ENCODE measurements at places on chromosomes 5 and 9.

DNA sequence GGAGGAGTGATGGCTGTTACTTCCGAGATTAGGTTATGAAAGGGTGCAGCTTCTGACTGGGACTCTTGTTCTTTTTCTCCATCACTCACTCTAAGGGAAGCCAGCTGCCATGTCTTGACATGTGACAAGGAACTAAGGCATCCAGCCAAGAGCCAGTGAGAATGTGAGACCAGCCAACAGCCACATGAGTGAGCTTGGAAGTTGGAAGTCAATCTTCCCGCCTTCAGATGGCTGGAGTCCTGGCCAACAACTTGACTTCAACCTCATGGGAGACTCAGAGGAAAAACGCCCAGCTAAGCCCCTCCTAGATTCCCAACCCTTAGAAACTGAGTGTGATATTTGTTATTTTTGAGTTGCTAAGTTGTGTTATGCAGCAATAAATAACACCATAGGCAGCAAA is 201.1 kb downstream of the SNX18 start:
- DNase-seq = no peak

DNA sequence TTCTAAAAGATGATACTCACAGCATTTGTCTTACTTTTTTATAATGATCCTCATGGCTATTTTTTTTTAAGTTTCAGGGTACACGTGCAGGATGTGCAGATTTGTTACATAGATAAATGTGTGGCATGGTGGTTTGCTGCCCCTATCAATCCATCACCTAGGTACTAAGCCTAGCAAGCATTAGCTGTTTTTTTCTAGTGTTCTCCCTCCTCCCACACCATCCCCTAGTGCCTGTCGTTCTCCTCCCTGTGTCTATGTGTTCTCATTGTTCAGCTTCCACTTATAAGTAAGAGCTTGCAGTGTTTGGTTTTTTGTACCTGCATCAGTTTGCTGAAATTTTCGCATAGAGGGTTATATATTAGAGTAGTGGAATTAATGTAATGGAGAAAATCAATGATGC is 189.1 kb upstream of the CDH12 start:
- DNase-seq = no peak

DNA sequence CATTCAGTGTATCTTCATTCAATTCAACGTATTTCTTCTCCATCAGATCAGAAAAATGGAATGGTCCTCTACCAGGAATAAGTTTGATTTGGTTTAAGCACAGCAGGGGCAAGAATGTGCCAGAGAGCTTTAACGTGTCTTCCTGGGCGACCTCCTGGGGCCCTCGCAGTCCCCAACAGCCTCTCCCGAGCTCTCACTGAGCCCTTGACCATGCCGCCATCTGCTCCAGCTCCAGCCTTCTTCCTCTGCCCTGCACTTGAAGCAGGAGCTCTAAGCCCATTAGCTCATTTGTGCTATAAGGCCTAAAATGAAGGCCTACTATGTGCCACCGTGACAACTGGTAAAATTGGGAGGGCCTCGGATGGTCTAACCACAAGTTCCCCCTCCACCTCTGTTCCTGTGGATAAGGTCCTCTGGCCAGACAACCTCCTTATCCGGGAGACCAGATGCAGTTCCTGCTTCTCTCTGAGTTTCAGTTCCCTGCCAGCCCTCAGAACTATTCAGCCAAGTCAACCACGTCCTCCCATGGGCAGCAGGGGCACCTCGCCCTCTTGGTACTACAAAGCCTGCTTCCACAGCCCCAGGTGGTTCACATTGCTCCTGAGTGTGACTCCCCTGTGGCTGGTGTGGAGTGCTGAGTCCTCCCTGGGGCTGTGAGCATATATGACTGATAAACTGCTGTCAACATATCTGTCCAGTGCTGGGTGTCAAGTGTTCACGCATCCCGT is 35.8 kb downstream of the C5orf15 start:
- DNase-seq = no peak

- no peak for DNase-seq
Observed at GRCh38 chr9:75775166-75775565, 115.3 kb upstream of the PCSK5 start.

DNA sequence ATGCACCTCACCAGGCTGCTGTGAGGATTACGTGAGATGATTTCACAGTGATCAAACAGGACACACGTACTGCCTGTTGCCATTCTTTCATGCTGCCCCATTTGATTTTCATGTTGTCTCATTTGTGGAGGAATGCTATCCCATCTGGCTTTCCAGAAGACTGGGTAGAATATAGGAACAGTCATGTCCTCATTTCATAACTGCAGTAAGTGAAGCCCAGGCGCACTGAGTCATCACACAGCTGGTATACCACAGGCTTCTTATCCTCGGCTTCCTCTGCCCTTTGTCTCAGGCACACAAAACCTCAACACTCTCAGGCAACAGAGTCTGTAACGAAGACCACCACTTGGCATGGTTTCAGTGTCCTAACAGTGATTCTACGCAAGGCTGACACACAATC is 62.3 kb downstream of the LHFPL2 start:
- DNase-seq = no peak

- DNase-seq = peak; percentile 81
Observed at GRCh38 chr5:32138839-32139493, 35.2 kb downstream of the GOLPH3 start.

GRCh38 chr9:92385001-92385400 is 19.4 kb downstream of the OGN start:
- no peak for DNase-seq

DNA sequence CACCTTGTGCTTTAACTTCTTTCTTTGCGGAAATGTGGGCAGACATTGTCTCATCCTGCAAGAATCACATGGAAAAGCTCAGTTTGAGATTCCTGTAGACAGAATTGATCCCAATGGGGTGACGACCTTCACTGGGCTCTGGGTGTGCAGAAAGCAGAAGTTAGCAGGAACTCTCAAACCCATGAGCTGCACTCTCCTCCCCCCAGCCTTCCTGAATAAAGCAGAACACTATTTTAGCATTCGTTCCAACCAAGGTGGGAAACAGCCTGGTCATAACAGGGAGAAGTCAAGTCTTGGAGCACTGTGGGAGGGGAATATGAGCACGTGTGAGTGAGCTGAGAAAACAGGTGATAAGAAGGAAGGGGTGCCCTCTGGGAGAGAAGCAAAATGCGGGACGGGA is 87.4 kb upstream of the FER start:
- no peak for DNase-seq

DNA sequence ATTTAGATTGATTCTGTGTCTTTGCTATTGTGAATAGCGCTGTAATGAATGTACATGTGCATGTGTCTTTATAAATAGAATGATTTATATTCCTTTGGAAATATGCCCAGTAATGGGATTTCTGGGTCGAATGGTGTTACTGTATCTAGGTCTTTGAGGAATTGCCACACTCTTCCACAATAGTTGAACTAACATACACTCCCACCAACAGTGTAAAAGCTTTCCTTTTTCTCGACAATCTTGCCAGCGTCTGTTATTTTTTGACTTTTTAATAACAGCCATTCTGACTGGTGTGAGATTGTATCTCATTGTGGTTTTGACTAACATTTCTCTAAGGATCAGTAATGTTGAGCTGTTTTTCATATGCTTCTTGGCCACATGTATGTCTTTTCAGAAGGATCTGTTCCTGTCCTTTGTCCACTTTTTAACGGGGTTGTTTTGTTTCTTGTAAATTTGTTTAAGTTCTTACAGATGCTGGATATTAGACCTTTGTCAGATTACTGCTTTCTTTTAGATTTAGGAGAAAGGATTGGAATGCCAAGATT is 125.0 kb upstream of the NR5A1 start:
- no peak for DNase-seq

- peak; percentile 15 for DNase-seq
Observed at GRCh38 chr9:32378993-32379729, 5.3 kb upstream of the ACO1 start.

DNA sequence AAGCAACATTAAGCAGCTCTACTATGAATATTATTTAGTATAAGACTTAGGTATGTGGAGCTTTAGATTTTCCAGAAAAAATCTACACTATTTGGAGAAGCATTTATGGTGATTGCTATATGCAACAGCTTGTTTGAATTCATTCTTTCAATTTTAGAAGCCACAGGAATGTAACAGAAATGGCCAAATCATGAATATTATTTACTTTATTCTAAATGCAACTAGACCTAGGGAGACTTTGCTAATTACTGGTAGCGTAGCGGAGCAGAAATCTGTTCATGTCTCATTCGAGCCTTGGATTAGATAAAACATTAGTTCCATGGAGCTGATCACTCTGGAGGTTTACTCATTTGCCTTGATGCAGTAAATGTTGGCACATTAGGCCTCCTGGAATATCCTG is 290.2 kb downstream of the ZNF608 start:
- DNase-seq = no peak

DNA sequence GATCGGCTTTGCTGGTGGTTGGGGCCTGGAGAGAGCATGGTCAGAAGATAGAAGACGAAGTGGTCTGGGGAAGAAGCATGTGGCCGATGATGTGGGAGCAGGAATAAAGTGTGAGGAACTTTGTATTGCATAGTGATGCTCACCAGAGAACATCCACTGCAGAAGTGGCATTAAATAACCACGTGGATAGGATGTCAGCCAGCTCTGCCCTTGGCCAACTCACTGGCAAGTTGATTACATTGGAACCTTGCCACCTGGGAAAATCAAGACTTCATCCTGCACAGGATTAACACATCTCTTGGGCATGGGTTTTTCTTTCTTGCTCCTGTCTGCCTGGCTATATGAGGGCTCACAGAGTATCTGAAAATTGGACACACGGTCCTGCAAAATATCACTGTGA is 217.4 kb downstream of the DMRT2 start:
- DNase-seq = no peak

DNA sequence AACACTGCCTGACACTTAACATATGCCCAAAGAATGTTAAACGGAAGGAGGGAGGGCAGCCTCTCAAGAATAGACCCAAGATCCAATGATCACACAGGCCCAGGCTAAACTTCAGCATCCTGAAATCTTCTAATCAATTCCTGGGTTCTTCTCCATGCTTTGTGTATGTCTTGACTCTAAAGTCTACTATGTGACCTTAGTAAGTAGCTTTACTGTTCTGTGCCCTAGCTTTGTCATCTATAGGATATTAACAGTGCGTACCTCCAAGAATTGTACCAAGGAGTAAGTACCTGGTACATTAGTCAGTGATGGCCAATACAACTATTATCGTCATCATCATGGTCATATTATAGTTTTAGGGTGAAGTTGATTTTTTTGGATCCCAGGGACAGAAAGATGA is 96.6 kb downstream of the SGCD start:
- no peak for DNase-seq

- DNase-seq = no peak
Observed at GRCh38 chr5:58969795-58970194, 386.9 kb downstream of the RAB3C start.

DNA sequence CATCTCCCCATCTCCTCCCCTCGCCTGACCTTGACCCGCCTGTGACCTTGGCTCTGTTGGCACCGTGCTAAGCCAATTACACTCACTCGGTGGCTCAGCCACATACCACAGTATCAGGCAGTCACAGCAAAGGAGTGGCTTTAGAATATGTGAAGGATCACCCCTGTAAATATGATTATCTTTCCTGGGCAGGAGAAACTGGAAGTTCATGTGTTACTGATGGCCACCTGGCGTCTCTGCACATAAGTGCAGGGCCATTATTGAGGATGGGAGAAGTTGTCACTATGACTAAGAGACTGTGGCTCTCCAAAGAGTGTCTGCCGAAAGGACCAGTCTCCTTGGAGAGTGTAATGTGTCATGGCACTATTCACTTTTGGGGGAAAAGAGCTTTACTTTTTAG is 116.9 kb upstream of the S1PR3 start:
- no peak for DNase-seq

GRCh38 chr5:8892926-8893325 is 652.9 kb downstream of the SEMA5A start:
- DNase-seq = no peak

DNA sequence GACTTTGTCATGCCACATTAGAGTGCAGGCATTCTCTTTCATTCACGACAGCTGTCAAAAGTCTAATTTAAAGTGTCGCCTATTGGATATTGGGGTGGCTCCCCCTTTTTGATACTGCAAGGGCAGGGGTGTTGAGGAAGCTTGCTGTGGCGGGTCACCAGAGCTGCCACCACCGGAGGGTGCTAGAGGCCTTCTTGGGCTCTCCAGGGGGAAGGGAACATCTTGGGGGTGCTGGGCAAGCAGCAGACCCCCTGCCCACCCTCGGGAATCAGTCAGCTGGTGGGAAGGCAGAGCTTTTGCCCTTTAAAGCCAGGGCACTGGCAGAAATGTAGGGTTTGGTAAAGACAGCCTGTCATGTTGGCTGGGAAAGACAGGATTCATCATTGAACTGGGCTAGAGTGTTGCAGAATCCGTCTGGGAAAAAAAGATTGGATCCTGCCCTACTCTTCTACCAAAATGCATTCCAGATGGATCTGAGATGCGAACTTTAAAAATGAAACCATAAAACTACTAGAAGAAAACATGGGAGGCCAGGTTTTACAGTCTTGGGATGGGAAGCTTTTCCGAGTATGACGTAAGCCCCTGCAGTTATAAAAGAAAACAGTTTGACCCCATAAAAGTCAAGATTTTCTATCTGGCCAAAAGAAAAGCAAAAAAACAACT is 22.3 kb downstream of the COL5A1 start:
- no peak for DNase-seq

- DNase-seq = no peak
Observed at GRCh38 chr9:117437283-117437682, 22.4 kb upstream of the ASTN2 start.

DNA sequence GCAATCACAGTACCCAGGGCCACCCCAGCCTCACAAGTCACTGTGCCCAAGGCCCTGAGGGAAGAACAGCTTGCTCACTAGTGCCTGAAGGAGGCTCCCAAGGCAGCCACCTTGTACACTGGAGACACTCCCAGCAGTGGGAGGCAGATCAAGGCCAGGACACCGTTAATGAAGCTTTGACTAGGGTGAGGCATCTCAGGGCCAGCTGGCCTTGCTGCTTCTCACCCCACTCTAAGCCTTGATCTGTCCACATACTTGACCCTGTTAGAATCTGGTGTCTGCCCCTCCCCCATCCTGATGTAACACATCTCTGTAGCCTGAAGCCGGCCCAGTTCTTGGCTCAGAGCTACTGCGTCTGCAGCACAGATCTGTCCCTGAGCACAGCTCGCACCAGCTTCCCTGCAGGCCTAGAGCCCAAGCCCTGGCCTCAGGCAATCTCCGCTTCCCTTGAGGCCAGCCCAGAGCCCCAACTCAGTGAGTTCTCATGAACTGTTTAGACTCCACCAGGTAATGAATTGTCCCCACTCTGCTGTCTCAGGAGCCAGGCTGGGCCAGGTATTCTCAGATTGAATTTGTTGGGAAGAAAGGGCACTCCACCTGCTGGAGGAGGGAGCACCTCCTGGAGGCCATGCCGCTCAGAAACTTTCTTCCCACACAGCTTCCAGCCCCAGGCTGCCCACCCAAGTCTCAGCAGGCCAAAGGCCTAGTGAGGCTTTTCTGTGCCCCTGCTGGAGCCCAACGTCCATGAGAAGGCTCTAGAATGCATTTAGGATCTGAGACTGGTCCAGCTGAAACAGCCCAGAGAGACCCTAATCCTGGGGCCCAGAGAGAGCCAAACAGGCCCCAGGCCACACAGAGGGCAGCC is 13.4 kb upstream of the JADE2 start:
- no peak for DNase-seq

DNA sequence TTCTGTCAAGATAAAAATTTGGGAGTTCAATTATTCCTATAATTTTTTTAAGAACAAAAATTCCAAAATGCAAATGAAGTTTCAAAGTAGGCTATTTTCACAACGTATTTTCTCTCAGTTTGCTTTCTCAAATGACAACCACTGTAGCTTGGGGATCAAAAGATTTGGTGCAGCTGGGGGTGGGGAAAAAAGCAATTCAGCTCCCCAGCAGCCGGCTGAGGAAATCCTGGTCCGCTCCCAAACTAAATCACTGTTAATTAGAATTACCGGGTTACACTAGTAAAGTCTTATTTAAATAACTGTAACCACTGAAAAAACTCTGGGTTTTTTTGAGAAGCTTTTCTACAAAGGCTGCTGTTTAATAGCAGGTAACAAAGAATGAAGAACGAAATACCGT is 5.7 kb downstream of the NR6A1 start:
- no peak for DNase-seq
